ENCODE measurements at places on chromosomes 12 and 14.

GRCh38 chr12:15778126-15778525, 11.1 kb downstream of the EPS8 start:
- no peak for DNase-seq

- no peak for DNase-seq
Measured at GRCh38 chr12:132522592-132523380, 32.8 kb downstream of the FBRSL1 start.

DNA sequence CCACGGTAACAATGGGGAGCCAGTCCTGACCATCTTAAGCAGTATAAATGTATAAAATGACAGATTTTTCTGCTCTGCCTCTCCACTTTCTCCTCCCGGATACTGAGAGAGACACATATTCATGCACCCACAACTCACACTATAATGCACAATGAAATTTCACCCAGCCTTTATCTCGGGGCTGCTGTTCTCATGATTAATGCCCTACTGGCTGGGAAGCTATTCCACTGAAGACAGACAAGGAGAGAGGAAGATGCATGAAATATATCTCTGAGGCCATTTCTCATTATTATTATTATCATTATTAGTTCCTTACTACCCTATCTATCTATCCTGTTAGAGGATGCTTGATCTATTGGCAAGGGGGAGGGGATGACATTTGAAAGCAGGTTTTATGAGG, 501.7 kb downstream of the DIO2 start:
- no peak for DNase-seq

- DNase-seq, result no peak
Measured at GRCh38 chr12:30329281-30329680, 366.4 kb downstream of the IPO8 start.

DNA sequence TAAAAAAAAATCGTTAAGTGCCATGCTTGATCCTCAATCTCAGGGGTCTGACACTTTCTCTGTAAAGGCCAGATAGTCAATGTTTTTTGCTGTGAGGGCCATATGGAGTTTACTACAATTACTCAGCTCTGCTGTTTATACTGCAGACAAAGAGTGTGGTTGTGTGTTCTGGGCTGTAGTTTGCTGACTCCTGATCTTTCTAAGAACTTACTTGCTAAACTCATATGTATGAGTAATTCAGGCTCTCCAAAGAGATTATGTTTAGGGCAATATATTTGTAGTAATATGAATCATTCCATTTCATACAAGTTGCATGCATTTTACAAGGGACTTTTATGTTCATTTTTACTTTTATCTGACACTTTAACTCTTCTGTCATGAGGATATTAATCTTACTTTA, 188.2 kb downstream of the TMTC2 start:
- DNase-seq, result no peak

DNA sequence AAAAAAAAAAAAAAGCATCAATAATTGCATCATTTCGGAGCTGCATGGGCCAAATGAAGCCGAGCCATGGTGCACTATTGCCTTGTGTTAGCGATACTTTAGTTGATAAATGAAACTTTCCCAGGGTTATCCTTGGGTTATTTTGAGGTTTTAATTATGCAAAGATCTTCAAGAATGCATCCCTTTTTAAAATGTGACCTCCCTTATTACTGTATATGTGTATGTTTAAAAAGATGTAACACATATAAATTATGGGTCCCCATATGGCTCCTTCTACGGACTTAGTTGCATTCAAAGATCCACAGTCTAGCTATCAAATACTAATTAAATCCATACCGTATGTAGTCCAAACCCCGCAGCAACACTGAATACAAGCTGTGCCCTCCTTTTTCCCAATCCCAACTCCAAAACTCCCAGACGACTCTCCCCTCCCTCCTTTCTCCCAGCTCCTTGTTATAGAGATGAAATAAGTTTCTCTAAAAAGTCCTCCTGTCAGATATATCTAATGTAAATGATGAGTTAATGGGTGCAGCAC, 129.3 kb upstream of the MAP1LC3B2 start:
- no peak for DNase-seq

- no peak for DNase-seq
Measured at GRCh38 chr12:110566993-110567392, 16.1 kb downstream of the PPTC7 start.

DNA sequence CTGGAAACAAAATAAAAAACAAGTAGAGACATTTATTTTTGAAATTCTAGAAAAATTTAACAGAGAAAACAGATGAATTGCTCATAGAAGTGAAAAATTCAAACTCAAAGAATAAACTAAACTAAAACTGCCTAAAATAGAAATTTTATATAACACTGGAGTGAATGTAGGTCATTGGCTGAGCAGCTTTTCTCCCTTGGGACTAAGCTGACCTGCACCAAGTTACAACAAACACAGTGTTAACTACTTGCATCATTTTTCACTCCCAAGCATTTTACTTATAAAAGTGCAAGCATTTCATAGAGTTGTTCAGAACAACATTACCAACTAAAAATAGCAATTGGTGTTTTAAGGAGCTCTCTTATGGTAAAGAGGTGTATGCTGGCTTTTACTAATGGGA, 298.1 kb downstream of the MED13L start:
- no peak for DNase-seq

- no peak for DNase-seq
Measured at GRCh38 chr14:50943943-50944646, at the start of gene PYGL. TSS of gene PYGL (minus strand) at chr14:50944483. CDS start at chr14:50944403, 80 bp downstream.

- DNase-seq, result no peak
Measured at GRCh38 chr12:12642916-12643315, 31.2 kb downstream of the CREBL2 start.

- DNase-seq, result no peak
Measured at GRCh38 chr12:107320033-107320928, 226.9 kb upstream of the CRY1 start.

GRCh38 chr12:92063641-92064040, 82.0 kb downstream of the BTG1 start:
- no peak for DNase-seq

GRCh38 chr12:103530307-103531066, 34.7 kb upstream of the C12orf42 start:
- no peak for DNase-seq

DNA sequence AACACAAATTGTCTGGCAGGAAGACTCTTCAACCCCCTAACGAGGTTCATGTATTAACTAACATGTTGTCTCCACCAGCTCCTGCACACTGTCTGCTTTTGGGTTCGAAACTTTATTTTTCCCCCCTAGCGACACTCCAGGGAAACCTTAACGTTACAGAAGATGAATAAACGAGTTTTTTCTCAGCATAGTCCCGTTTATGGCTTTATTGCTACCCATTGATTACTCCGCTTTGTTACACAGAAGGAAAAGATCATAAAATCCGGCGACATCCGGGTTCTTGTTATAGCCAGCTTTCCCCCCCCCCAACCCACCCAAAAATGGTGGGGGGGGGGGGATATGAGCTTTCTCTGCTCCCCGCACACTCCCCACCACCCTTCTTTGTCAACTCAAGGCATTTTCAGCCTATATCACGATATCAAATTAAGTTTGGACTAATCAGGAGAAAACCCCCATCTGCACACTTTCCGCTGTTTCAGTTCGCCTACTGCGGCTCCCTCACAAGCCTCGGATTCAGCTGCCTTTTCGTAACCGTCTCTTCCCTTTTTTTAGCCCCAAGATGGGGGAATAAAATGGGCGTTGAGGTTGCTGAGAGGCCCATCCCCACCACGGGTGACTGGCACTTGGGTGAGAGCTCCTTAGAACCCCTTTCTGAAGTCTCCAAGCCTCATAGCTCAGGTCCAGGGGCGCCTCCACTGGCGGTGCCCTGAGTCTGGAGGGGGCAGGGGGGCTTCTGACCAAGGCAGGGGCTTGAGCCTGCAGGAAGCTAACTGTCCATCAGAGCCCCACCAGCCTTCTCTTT, 1.4 kb upstream of the HOXC6 start:
- no peak for DNase-seq
